Kidney capillary endothelial cell (primary cell): ENCODE measurements at places on chromosomes 7 and 10.
A peak's percentile ranks its signal among the peaks of the same experiment; 100 is the strongest.

GRCh38 chr7:91325726-91326125, 61.5 kb downstream of the FZD1 start:
- DNase-seq = peak; percentile 26

- DNase-seq = no peak
Observed at GRCh38 chr10:3000048-3000447, 67.3 kb upstream of the PFKP start.

GRCh38 chr7:30968747-30969603, 5.2 kb downstream of the GHRHR start:
- DNase-seq = no peak

- no peak for DNase-seq
Observed at GRCh38 chr10:63799521-63800300, 278.5 kb downstream of the REEP3 start.

DNA sequence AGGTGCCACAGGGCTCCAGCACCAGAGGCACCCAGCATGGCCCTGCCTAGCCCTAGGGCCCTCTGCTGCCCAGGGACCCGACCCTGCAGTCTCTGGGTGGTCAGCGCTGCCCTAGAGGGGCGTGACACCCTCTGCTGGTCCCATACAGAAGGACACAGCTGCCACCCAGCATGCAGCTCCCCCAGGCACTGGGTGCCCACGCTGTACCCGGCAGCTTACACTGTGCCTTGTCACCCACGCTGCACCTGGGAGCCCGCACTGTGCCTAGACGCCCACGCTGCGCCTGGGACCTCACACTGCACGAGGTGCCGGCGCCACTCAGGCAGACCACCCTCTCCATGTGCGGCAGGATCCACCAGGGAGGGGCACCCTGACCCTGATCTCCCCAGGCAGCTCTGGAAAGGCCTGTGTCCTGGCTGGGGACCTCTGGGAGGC, 55.2 kb downstream of the PWWP2B start:
- no peak for DNase-seq
